Trophoblast cell (in vitro differentiated cells and primary cell): ENCODE measurements at places on chromosomes 7 and 10.

GRCh38 chr10:7302392-7302906 is 108.4 kb downstream of the SFMBT2 start:
- H3K4me1 ChIP-seq = peaks cover 11% of the 10 kb centered on the region
- no peak overlapping the region for H3K27ac ChIP-seq
- H3K36me3 ChIP-seq = no peaks in the 10 kb centered on the region
- H3K27me3 ChIP-seq = no peaks in the 10 kb centered on the region
- no peak overlapping the region for H3K4me3 ChIP-seq

DNA sequence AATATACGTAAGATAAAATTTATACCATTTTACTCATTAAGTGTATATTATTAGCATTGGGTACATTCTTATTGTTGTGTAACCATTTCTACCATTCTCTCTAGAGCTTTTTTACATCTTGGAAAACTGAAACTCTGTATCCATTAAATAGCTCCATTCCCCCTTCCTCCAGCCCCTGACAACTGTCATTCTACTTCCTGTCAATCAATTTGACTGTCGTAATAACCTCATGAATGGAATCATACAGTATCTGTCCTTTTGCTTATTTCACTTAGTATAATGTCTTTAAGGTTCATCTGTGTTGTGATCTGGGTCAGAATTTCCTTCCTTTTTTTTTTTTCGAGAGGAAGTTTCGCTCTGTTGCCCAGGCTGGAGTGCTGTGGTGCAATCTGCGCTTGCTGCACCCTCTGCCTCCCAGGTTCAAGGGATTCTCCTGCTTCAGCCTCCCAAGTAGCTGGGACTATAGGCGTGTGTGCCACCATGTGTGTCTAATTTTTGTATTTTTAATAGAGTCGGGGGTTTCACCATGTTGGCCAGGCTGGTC is 15.6 kb downstream of the ZRANB1 start:
- no peak for DNase-seq
- H3K36me3 ChIP-seq = no peaks in the 10 kb centered on the region
- H3K4me3 ChIP-seq = no peak overlapping the region
- H3K4me1 ChIP-seq = no peaks in the 10 kb centered on the region
- no peak overlapping the region for H3K27ac ChIP-seq

- H3K27me3 ChIP-seq = no peaks in the 10 kb centered on the region
- no peak for DNase-seq
- no peak overlapping the region for H3K4me3 ChIP-seq
- no peaks in the 10 kb centered on the region for H3K36me3 ChIP-seq
- H3K27ac ChIP-seq = no peak overlapping the region
Measured at GRCh38 chr10:9230625-9231024, 1176.1 kb downstream of the GATA3 start.

DNA sequence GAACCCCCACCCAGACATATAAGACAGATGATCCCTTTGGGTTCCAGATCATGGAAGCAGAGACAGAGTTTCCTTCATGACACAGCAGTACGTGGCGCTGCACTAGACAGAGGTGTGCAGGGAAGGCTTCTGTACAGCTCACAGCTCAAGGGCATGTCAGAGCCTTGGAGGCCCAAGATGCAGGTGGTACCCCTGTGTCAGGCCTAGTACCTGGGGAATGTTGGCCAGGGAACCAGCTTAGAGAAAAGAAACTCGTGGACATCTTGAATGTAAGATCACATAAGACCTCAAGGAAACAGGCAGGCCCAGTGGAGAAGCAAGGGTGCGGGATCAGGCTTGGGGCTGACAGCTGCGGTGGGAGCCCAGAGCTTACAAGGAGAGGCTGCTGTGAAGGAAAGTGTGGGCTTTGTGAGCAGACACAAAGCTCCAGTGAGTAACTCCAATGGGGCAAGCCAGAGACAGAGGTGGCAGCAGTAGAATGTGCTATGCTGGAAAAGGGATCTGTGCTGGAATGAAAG is 91.4 kb downstream of the WDFY4 start:
- no peaks in the 10 kb centered on the region for H3K36me3 ChIP-seq
- no peaks in the 10 kb centered on the region for H3K27me3 ChIP-seq
- no peak overlapping the region for H3K4me3 ChIP-seq
- no peak for DNase-seq
- H3K27ac ChIP-seq = no peak overlapping the region

- DNase-seq = no peak
- no peaks in the 10 kb centered on the region for H3K36me3 ChIP-seq
- no peak overlapping the region for H3K27ac ChIP-seq
- no peak overlapping the region for H3K4me3 ChIP-seq
Measured at GRCh38 chr10:101304316-101304715, 49.6 kb upstream of the BTRC start.

- no peak for DNase-seq
- no peaks in the 10 kb centered on the region for H3K36me3 ChIP-seq
- H3K4me1 ChIP-seq = no peaks in the 10 kb centered on the region
- H3K27ac ChIP-seq = no peak overlapping the region
- no peak overlapping the region for H3K4me3 ChIP-seq
Measured at GRCh38 chr7:37831244-37831643, 17.2 kb upstream of the NME8 start.

GRCh38 chr7:115094163-115094562 is 172.3 kb downstream of the MDFIC start:
- no peak overlapping the region for H3K27ac ChIP-seq
- peaks cover 2% of the 10 kb centered on the region for H3K4me1 ChIP-seq
- DNase-seq = peak; percentile 27
- no peak overlapping the region for H3K4me3 ChIP-seq
- H3K27me3 ChIP-seq = no peaks in the 10 kb centered on the region

GRCh38 chr7:58086871-58087535 is 637.0 kb downstream of the ZNF716 start:
- H3K4me1 ChIP-seq = no peaks in the 10 kb centered on the region
- no peak overlapping the region for H3K4me3 ChIP-seq
- no peaks in the 10 kb centered on the region for H3K36me3 ChIP-seq
- DNase-seq = no peak
- no peaks in the 10 kb centered on the region for H3K27me3 ChIP-seq

DNA sequence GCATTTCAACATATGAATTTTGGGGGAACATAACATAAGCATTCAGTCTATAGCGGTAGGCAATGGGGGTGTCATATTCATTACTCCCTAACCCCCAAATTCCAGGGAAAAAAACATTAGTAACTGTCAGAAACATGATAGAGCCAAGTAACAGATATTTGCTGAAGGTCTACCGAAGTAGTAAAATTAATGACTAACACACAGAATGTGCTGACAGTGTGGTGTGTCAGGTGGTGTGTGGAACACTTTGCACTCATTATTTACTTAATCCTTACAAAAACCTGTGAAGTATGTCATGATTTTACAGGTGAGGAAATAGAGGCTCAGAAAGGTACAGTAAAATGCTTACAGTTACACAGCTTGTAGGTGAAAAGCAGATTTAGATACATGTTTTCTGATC is 85.4 kb upstream of the RHOBTB1 start:
- no peaks in the 10 kb centered on the region for H3K27me3 ChIP-seq
- no peaks in the 10 kb centered on the region for H3K36me3 ChIP-seq
- H3K27ac ChIP-seq = no peak overlapping the region
- H3K4me3 ChIP-seq = no peak overlapping the region
- DNase-seq = no peak
- peaks cover 6% of the 10 kb centered on the region for H3K4me1 ChIP-seq

GRCh38 chr7:147276783-147277370 is 1160.3 kb downstream of the CNTNAP2 start:
- H3K27me3 ChIP-seq = no peaks in the 10 kb centered on the region
- H3K36me3 ChIP-seq = no peaks in the 10 kb centered on the region
- H3K4me1 ChIP-seq = no peaks in the 10 kb centered on the region

DNA sequence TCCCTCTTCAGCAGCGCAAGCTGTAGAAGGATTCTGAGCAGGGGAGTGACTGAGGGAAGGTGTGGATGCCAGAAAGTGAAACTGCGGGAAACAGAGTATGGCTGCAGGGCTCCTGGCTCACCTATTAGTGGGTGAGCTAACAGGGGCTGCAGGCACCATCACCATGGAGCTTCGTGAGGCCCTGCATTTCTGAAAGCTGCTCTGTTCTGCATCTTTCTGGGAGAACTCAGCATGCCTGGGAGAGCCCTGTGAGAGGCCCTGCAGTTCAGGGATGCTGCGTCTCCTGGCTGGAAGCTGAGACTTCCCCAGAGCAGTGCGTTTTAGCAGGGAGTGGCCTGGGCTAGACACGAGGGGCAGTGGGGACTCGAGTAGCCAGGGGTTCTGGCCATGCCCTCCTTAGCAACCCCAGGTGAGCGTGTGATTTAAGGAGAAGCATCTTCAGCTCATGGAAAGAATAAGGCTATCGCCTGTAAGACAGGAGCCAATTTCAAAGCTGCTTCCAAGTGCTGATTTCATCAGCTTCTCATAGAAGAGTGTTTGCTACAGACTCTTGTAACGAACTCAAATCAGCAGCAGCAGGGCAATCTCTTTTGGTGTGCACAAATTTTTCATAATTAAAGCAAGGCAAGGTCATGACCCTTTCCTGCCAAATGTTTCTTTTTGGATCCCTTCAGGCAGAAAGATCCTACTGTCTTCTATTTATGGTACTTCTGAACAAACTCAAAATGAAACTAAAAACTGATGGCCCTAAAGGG is 293.6 kb upstream of the ZNF32 start:
- H3K4me1 ChIP-seq = no peaks in the 10 kb centered on the region
- H3K27me3 ChIP-seq = no peaks in the 10 kb centered on the region
- no peak overlapping the region for H3K27ac ChIP-seq
- no peak overlapping the region for H3K4me3 ChIP-seq
- no peak for DNase-seq

DNA sequence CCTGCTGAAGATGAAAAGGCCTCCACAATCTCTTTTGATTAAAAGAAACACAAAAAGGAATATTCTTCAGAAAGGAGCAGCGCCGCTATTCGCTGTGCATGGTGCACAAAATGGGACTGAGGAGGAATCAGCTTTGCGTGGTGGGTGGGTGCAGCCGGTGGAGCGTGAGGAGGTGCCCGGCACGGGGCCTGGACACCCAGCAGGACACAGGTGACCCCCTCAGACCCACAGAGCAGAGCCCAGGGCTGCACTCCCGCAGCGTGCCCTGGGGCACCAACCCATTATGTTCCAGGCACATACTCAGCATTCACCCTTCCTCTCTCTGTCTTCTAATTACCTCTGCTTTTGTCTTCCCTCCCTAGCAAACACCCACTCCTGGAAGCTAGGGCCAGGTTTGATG is 238.0 kb upstream of the PPP2R2D start:
- no peaks in the 10 kb centered on the region for H3K4me1 ChIP-seq
- H3K36me3 ChIP-seq = no peaks in the 10 kb centered on the region
- H3K27ac ChIP-seq = no peak overlapping the region
- no peaks in the 10 kb centered on the region for H3K27me3 ChIP-seq
- no peak for DNase-seq
- no peak overlapping the region for H3K4me3 ChIP-seq

- DNase-seq = no peak
- no peaks in the 10 kb centered on the region for H3K27me3 ChIP-seq
- no peaks in the 10 kb centered on the region for H3K36me3 ChIP-seq
- no peak overlapping the region for H3K27ac ChIP-seq
- no peak overlapping the region for H3K4me3 ChIP-seq
Measured at GRCh38 chr10:48835781-48836180, 103.9 kb downstream of the LRRC18 start.

GRCh38 chr7:155770241-155770640 is 42.0 kb downstream of the SHH start:
- no peak for DNase-seq
- H3K4me3 ChIP-seq = no peak overlapping the region
- no peak overlapping the region for H3K27ac ChIP-seq
- no peaks in the 10 kb centered on the region for H3K4me1 ChIP-seq
- no peaks in the 10 kb centered on the region for H3K27me3 ChIP-seq

DNA sequence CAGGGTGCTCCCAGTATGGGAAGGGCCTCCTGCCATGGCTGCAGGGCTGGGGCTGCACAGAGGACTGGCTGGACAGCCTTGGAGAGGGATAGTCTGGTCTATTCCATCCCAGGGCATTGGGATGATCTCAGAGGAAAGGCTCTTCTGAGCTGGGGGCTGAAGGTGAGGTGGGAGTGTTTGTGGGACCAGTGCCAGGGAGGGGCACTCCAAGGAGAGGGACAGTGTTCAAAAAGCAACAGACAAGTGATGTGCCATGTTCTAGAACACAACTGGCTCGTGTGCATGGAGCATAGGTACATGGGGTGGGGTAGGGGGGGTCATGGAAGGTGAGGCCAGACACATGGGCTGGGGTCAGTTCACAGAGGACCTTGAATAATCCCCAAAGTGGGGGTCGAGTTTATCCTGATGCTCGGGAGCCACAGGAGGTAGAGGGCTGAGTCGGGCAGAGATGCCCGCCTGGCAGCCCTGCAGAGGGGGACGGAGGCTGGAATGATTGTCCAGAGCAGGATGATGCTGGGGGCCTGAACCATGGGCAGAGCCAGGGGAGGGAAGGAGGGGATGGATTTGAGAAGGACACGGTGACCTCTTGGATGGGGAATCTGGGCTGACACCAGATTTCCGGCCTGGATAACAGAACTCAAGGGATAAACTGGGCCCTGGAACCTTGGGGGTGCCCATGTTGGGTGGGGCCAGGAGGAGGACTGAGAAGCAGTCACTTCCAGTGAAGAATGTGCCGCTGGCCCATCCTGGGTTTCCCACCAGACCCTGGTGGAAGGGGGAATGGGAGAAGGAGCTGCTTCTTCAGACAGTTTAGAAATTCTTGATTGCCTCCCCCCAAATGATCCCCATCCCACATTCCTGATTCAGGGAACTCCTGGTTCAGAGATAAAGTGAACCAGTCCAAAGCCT is 50.4 kb downstream of the NEURL1 start:
- H3K4me3 ChIP-seq = no peak overlapping the region
- peaks cover 14% of the 10 kb centered on the region for H3K4me1 ChIP-seq
- no peak for DNase-seq
- peak overlapping the region; percentile 67 for H3K27ac ChIP-seq
- no peaks in the 10 kb centered on the region for H3K36me3 ChIP-seq

DNA sequence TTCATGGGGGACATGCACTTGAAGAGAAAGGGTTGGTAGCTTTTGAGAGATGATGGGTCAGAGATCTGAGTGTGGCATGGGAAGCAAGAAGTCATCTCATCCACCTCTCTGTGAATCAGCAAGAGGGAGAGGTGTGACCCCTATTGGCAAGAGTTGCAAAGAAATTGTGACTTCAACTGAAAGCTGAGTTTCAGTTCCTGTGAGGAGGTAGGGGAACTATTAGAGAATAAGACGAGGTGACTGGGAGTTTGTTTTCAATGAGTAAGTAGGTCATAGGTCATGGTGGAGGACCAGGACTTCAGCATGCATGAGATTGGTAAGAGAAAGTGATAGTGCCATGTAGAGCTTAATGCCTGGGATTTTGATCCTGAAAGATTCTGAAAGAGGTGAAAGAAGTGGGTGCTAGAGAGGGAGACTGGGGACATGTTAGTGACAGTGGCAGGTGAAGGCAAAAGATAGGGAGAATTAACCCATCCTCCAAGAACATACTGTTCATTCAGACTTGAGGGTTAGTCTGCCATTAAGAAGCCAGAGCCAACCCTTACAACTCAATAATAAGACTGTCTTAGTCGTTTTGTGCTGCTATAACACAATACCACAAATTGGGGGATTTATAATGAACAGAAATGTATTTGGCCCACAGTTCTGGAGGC is 75.5 kb upstream of the CAPZA2 start:
- no peaks in the 10 kb centered on the region for H3K36me3 ChIP-seq
- H3K4me1 ChIP-seq = peaks cover 8% of the 10 kb centered on the region
- no peaks in the 10 kb centered on the region for H3K27me3 ChIP-seq
- H3K4me3 ChIP-seq = no peak overlapping the region
- no peak overlapping the region for H3K27ac ChIP-seq

- no peaks in the 10 kb centered on the region for H3K27me3 ChIP-seq
- H3K4me3 ChIP-seq = no peak overlapping the region
- no peak overlapping the region for H3K27ac ChIP-seq
- H3K4me1 ChIP-seq = no peaks in the 10 kb centered on the region
- no peak for DNase-seq
Measured at GRCh38 chr10:68163735-68164134, 54.4 kb downstream of the MYPN start.

GRCh38 chr7:157000741-157001653 is 9.5 kb downstream of the MNX1 start:
- DNase-seq = no peak
- no peak overlapping the region for H3K27ac ChIP-seq
- peaks cover 73% of the 10 kb centered on the region for H3K27me3 ChIP-seq
- H3K4me1 ChIP-seq = no peaks in the 10 kb centered on the region
- H3K36me3 ChIP-seq = no peaks in the 10 kb centered on the region
